M059J (cell line): ENCODE measurements at places on chromosomes 6 and 20. TPM values are rescaled to one million over a fixed set of nuclear protein-coding genes. Genes with fewer than 3 reads are reported as not detected.

DNA sequence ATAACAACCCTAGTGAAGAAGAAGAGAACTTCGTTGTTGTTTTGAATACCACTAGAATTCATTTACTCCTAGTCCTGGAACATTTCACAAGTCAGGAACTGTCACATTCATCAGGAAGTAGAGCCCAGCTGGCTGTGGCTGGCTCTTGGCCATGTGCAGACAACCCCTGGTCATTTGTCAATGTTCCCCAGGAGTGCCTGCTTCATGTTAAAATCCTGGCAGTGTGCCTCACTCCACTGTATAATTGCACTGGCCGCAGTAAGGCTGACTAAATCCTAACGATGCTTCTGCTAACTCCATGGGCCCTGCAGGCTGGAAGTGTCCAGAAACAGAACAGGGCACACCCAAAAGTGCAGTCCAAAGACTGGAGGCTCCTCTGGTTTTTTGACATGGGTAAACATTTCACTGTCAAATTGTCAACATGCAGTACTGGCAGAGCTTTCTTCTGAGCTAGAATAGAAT is 41.5 kb upstream of the ADGRF1 start:
- peak; percentile 94 for DNase-seq

GRCh38 chr20:31922181-31922580 is 29.7 kb downstream of the PDRG1 start:
- DNase-seq = no peak

DNA sequence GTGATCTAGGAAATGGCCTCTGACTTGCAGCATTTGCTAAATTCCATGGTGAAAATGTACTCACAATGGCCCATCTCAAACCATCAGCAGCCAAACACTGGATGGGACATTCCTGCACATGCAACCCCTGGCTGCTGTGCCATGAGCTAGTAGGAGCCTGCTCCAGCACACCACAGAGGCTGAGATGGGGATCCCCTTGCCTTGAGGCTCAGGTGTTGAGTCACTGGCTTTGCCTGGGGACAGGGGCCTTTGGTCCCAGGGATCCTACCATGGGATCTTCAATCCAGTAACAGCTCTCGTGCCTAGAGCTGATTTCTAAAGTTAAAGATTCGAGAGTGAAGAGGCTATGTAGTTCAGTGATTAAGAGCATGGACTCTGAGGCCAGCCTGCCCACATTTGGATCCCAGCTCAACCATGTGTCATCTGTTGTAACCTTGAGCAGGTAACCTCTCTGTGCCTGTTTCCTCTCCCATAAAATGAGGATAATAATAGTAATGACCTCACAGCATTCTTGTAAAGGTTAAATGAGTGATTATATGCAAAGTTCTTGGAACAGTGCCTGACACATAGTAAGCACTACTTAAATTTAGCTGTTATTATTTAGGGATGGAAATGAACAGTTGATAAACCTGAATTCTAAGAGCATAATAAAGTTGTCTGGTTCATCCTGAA is 16.4 kb downstream of the FOXQ1 start:
- DNase-seq = peak; percentile 61

GRCh38 chr20:59987135-59987534 is 28.9 kb downstream of the CDH26 start:
- DNase-seq = no peak

- no peak for DNase-seq
These were observed 9.6 kb upstream of the BTN3A2 start for GRCh38 chr6:26355366-26355765.

GRCh38 chr20:11091511-11091910 is 417.7 kb upstream of the JAG1 start:
- peak; percentile 89 for DNase-seq

GRCh38 chr6:12371641-12372146 is 81.5 kb downstream of the EDN1 start:
- DNase-seq = peak; percentile 71

GRCh38 chr6:145485288-145485687 is 250.0 kb downstream of the EPM2A start:
- no peak for DNase-seq

DNA sequence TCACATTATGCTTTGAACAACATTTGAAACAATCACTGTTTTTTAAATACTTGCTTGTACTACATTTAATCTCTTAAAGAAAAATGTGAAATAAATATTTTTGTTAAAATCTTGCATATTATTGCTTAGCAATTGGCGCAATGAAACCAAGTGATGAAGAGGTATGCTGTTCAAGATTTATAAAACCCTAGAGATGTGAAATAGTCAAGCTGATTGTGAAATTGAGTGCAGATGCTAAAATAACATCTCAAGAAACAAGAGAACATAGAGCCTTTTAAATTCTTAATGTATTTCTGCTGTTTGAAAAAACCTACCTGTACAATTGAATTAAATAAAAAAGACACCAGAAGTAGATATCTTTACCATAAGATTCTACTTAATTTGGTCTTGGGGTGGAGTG is 179.2 kb upstream of the MCHR2 start:
- DNase-seq = no peak

GRCh38 chr6:73798592-73798991 is 102.6 kb downstream of the CD109 start:
- peak; percentile 95 for DNase-seq

GRCh38 chr6:133309579-133309978 is 68.4 kb downstream of the EYA4 start:
- no peak for DNase-seq

DNA sequence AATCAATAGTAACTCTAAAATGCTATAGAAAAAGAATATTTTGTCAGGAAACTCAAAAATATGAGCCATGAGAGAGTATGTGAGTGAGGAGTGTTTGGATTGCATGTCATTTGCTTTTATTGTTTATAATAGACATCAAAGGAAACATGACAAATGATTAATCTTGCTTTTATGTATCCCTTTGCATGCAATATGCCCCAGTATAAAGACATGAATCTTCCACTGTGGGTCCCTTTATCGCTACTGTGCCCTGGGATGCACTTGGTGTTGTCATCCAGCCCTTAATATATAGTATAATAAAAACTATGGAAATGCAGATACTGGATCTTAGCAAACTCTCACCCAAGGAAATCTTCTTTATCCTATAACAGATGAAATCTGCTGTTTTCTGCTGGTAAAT is 77.3 kb downstream of the LAMA4 start:
- DNase-seq = no peak

GRCh38 chr6:55443238-55444134 is 116.2 kb downstream of the GFRAL start:
- DNase-seq = peak; percentile 7

DNA sequence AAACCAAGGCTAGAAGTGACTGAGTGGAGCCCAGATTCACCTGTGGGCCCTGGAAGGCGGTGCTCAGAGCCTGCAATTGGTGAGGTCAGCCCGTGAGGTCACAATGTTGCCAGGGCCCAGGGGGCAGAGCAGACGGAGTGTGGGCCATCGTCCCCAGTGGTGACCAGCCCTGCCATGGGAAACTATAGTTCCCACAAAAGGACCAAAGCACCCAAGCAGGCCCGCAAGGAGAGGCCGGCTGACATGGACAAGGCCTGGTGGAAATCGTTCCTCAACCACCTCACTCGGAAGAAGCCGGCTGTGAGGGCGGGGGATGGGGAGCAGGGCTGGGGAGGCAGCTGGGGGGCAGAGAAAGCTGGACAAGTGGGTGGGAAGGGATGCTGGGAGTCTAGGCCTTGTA is at the start of gene C20orf144:
Gene C20orf144 (plus strand): TSS at position 156 of the 400 bp plus-strand sequence. CDS start 19 bp downstream, at position 175.
- DNase-seq = no peak

DNA sequence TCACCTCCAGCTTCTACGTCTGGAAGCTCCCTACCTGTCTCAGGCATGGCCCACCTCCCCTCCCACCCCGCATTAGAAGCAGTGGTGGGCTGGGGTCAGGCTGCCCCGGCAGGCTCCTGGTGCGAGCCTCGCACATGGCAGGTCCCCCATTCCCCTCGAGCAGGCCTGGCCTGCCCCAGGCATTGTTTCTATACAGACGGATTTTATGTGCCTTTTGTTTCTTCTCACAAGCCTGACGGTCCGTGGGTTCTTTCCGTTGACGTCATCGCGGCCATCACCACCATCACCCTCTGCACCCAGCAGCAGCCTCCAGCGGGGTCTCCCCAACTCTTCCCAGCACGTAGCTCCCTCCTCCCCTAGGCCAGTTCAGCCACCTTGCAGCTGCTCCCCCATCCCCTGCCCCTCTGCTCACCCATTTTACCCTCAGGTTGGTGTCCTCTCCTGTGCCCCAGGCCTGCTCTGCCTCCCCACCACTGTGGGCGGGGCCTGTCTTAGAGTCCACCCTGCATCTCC is 4.6 kb downstream of the CST7 start:
- DNase-seq = no peak

GRCh38 chr20:48695255-48695654 is 132.5 kb downstream of the PREX1 start:
- peak; percentile 65 for DNase-seq

DNA sequence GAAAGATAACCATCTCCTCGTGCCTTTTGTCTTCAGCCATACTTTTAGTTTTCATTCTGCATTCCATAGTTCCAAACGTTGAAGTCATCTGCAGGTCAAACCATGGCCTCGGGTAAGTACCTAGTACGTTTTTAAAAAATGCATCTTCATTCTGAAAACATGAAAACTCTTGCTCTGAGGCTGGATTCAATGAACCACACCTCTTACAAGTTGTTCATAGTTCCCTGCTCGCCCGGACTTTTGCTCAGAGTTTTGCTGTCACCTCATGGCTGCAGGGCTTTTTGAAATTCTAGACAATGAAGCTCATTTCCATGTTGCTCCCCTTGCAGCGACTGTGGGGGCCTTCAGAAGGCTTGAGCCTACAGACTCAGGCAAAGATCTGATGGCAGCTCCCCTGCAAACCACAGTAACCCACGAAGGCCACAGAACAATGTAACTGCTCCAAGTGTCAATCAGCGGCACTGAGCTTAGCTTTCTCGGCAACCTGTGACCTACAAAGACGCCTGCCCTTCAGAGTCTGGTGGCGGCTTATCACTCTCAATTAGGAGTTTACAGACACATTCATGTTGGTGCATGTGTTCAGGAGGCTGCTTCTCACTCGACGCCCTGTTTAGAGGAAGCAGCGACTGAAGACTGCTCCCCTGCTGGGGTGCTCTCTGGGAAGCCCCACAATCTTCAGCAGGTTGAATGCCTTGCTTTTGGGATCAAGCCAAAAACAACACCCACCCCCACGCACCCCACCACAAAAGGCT is 61.2 kb downstream of the FOXC1 start:
- DNase-seq = peak; percentile 86

DNA sequence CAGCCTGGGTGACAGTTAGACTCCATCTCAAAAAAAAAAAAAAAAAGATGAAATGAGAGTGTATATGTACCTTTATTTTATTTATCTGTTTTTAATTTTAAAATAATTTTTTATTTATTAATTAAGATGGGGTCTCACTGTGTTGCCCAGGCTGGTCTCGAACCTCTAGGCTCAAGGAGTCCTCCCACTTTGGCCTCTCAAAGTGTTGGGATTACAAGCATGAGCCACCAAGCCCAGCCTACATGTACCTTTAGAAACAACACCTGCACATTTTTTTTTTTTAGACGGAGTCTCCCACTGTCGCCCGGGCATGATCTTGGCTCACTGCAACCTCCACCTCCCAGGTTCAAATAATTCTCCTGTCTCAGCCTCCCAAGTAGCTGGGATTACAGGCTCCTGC is 12.1 kb upstream of the PARD6B start:
- no peak for DNase-seq

- DNase-seq = peak; percentile 72
These were observed 57.7 kb downstream of the RSPO3 start for GRCh38 chr6:127176146-127176545.

SUMO4 gene
- 0.25 TPM in 1 of 2 replicates, not detected in the other for total RNA-seq

LY6G5C gene
- 2.0 and 2.5 TPM in 2 replicates for total RNA-seq

NAPB gene
- 7.4 and 9.6 TPM in 2 replicates for total RNA-seq

DYNLT2 gene
- 0.76 and 1.1 TPM in 2 replicates for total RNA-seq

NPEPL1 gene
- total RNA-seq = 13.3 and 14.1 TPM in 2 replicates

RRAGD gene
- 1.6 and 2.1 TPM in 2 replicates for total RNA-seq

ANKRD6 gene
- total RNA-seq = 0.57 and 3.6 TPM in 2 replicates

MYB gene
- total RNA-seq = 5.1 and 7.4 TPM in 2 replicates

COL20A1 gene
- not detected in 2 replicates for total RNA-seq

DOP1A gene
- 10.3 and 17.5 TPM in 2 replicates for total RNA-seq

RSPO3 gene
- 0.42 TPM in 1 of 2 replicates, not detected in the other for total RNA-seq

PBOV1 gene
- not detected in 2 replicates for total RNA-seq

MAP7 gene
- 0.15 and 0.49 TPM in 2 replicates for total RNA-seq

SLA2 gene
- total RNA-seq = 0.02 TPM in 1 of 2 replicates, not detected in the other
